CD8-positive, alpha-beta T cell (primary cell): ENCODE measurements at places on chromosomes 6 and 20.
A peak's percentile ranks its signal among the peaks of the same experiment; 100 is the strongest.

- DNase-seq: no peak
Measured at GRCh38 chr20:61810738-61811135, 254.9 kb downstream of the TAF4 start.

- no peak for DNase-seq
Measured at GRCh38 chr6:3376064-3376463, 80.8 kb downstream of the SLC22A23 start.

DNA sequence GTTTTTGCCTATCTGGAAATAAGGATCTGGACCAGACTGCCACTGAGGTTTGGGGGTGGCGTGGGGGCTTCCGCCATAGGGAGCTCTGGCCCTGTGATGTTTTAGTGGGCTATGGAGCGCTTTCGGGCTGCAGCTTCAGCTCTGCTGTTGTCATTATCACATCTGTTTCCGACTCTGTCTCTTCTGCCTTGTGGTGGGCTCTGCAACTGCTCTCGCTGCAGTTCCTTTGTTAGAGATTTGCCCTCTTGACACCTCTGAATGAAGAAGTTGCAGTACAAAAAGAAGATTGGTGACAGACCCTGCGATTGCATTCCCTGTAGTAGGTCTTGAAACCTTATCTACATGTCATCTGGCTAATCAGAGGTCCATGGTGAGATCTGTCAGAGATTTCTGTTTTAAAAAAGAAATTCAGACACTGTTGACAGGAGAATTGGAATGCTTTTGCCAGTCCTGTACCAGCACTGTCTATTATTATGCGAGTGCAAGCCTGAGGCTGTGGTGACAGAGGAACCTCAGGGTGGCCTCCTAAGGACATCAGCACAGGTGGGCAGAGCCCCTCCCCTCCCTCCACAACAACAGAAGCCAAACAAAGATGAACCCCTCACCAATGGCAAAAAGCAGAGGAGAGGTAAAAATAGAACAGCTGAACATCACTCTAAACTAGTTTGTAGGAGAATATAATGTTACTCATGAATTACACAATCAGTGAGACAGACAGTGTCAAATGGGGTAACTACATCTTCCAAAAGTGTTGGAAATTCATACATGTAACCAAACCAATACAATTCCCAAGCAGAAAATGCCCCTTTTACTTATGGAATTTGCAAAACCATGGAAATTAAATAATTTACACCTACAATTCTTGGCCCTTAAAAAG lies 63.5 kb upstream of the DEFB112 start:
- DNase-seq: no peak

- no peak for DNase-seq
Measured at GRCh38 chr6:88920774-88921733, 42.4 kb downstream of the RNGTT start.

DNA sequence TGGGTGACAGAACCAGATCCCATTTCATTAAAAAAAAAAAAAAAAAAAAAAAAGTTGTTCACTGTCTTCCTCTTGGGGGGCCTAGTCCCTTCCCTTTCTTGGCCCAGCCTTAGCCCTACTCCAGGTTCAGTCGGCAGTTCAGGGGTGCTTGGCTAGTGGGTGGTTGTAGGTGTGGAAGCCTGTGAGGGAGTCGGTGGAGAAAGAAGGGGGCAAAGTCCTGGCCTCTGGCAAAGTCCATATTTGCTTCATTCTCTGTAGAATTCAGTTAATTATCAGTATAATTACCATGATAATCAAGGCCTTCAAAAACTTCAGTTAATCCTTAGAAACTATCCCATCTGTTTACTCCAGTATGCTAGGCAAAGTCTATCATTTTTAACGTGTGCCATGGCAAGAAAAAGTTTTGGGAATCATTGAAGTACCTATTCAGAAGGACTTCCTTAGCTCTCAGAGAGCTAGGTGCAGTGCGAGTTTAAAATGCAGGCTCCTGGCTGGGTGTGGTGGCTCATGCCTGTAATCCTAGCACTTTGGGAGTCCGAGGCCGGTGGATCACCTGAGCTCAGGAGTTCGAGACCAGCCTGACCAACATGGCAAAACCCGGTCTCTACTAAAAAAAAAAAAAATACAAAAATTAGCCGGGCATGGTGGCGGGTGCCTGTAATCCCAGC lies 205.7 kb upstream of the ARG1 start:
- no peak for DNase-seq

DNA sequence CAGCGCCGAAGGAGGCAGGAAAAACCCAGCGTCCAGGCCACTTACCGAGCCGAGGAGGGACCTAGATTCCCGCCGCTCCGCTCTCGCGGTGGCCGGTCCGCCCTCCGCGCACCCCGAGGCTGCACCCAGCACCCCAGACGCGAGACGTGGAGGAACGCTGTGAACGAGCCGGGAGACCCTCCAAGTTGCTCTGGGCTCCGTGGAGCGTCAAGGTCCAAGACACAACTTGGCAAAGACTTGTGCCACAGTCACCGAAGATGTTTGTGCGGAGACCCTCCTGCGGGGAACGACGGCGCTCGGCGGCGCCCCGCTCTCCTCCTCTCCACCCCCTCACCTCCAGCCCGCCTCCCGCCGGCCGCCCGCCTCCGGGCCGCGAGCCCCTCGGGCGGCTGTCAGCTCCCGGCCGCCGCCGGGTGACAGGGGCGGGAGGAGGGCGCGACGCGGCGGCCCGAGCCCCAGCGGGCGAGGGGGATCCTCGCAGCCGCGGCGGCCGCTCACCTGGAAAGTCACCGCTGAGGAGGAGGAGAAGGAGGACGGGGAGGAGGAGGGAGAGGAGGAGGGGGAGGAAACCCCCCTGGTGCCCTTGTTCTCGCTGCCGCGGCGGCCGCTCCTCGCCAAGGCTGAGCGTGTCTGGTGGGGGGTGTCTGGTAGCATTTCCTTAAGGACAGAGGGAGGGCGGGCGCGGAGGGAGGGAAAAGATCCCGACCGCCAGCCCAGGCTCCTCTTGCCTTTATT lies 637 bp upstream of the HIVEP2 start:
- peak; percentile 41 for DNase-seq

DNA sequence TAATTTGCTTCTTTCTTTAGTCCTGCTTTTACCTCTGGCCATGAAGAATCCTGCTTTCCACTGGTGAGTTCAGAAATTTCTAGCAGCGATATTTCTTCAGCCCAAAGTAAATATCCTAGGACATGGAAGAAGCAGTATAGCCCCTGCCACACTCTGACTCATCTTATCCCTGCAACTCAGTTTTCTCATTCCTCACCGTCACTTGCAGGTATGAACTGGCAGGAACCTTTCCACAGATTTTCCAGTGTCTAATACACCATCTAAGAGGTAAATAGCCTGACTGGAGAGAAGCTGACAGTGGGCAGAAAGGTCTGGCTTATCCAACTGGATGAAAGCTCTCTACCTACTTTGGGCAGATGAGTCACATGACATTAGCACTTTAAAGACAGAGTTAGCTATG lies 816.7 kb upstream of the FLRT3 start:
- DNase-seq: no peak

GRCh38 chr6:86963352-86963751 lies 26.0 kb downstream of the HTR1E start:
- no peak for DNase-seq

DNA sequence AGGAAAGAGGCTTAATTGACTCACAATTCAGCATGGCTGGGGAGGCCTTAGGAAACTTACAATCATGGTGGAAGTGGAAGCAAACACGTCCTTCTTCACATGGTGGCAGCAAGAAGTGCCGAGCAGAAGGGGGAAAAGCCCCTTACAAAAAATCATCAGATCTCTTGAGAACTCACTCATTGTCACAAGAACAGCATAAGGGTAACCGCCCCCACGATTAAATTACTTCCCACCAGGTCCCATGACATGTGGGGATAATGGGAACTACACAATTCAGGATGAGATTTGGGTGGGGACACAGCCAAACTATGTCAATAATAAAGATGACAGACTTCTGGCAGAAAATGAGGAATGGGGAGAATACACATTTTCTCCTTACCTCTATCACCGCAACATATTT lies 20.5 kb upstream of the OCSTAMP start:
- DNase-seq: no peak

GRCh38 chr6:25136854-25137253 lies 142.3 kb upstream of the CARMIL1 start:
- DNase-seq: peak; percentile 30

GRCh38 chr20:62254021-62254724 lies 15.9 kb downstream of the OSBPL2 start:
- no peak for DNase-seq

GRCh38 chr6:79913369-79913768 lies 34.0 kb downstream of the ELOVL4 start:
- no peak for DNase-seq

GRCh38 chr20:63795178-63795830 lies 35.8 kb downstream of the ZBTB46 start:
- no peak for DNase-seq

DNA sequence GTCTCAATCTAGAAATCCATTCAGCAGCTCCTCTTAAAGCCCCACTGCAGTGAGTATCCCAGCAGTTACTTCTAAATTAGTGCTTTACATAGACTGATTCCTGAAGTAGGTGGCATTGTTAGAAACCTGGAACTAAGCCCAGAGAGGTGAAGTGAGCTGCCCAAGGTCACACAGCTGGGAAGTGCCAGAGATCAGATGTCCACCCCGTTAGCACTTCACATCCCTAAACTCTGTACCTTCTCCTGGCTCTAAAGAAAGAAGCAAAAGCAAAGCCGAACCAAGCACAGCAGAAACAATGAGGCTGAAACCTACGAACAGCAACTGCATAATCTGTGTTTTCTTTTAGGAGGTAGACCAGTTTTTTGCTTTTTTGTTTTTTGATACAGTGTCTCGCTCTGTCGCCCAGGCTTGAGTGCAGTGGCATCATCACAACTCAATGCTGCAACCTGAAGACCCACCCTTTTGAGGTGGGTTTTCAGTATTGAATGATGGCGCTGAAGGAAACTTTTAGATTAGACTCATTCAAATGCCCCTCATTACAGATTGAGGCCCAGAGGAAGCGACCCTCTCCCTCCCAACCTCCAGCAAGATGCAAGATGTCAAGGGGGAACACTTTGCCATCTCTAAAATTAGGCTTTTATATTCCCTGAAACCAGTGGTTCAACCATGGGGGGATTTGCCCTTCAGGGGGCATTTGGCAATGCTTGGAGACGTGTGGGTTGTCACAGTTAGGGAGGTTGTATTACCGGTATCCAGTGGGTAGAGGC lies 3.2 kb upstream of the ZMYND8 start:
- no peak for DNase-seq
